ENCODE measurements at places on chromosomes 1 and 21.

DNA sequence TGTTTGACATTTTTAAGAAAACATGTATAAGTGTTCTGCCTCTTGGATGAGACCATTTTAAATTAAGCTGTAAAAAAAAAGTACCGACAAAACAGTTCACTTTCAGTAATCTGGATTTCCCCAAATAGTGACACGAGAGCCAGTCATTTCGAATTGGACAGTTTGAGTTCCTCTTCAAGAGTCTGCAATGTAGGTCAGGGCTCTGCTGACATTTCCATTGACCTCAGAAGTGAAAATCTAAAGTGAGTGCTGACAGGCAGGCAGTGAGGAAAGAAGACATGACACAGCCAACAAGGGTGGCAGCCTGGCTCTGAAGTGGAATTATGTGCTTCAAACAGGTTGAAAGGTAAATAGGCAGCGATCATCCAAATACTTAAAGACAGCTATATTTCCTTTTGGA is at the start of gene IL23R:
TSS of gene IL23R (plus strand) at position 259 of the 400 bp plus-strand sequence. CDS start 1,667 bp downstream, outside the sequence.
- no peak within 1 kb of the TSS for H3K4me3 ChIP-seq
- no peaks in the 10 kb centered on the region for H3K27me3 ChIP-seq
- H3K4me1 ChIP-seq: no peaks in the 10 kb centered on the region
- no peaks in the 10 kb centered on the region for H3K36me3 ChIP-seq

- DNase-seq: no peak
- no peaks in the 10 kb centered on the region for H3K27me3 ChIP-seq
- no peaks in the 10 kb centered on the region for H3K36me3 ChIP-seq
- peaks cover 12% of the 10 kb centered on the region for H3K4me1 ChIP-seq
- H3K27ac ChIP-seq: no peak overlapping the region
These were observed 36.2 kb downstream of the UBE2G2 start for GRCh38 chr21:44765231-44766013.

DNA sequence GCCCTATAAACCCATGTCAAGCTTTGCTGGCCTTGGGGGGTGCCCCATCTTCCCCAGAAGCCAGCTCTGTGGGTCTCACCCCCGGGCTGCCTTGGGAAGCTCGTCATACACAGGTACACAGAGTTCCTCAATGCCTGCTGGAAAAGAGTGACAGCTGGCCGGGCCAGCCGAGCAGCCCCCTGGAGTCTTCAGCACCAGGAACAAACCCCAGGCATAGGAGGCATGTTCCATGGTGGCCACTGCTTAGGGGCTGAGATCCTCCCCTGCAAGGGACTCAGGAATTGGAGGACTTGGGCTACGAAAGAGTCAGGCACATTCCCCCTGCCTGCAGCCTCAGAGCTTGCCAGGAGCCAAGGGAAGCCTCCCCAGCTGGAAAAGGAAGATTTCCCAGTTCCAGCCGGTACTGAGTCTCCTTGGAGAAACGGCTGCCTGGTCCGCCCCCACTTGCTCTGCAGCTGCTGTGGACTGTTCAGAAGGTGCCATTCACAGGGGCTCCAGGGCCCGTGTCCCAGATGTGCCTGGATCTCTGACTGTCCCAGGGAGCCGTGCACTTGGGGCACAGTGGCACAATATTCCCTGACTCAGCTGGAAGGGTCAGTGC is 89.5 kb downstream of the STUM start:
- H3K36me3 ChIP-seq: no peaks in the 10 kb centered on the region
- peak overlapping the region; percentile 65 for H3K27ac ChIP-seq
- H3K27me3 ChIP-seq: no peaks in the 10 kb centered on the region
- no peak overlapping the region for H3K4me3 ChIP-seq
- DNase-seq: no peak

- no peaks in the 10 kb centered on the region for H3K36me3 ChIP-seq
- peak overlapping the region; percentile 61 for H3K27ac ChIP-seq
- H3K4me3 ChIP-seq: no peak overlapping the region
- H3K27me3 ChIP-seq: no peaks in the 10 kb centered on the region
- peaks cover 57% of the 10 kb centered on the region for H3K4me1 ChIP-seq
- no peak for DNase-seq
These were observed 11.6 kb downstream of the PKP1 start for GRCh38 chr1:201294876-201295275.

- DNase-seq: no peak
- H3K4me1 ChIP-seq: no peaks in the 10 kb centered on the region
- H3K4me3 ChIP-seq: no peak overlapping the region
- no peaks in the 10 kb centered on the region for H3K36me3 ChIP-seq
These were observed 64.4 kb downstream of the SLC37A1 start for GRCh38 chr21:42578034-42578433.

DNA sequence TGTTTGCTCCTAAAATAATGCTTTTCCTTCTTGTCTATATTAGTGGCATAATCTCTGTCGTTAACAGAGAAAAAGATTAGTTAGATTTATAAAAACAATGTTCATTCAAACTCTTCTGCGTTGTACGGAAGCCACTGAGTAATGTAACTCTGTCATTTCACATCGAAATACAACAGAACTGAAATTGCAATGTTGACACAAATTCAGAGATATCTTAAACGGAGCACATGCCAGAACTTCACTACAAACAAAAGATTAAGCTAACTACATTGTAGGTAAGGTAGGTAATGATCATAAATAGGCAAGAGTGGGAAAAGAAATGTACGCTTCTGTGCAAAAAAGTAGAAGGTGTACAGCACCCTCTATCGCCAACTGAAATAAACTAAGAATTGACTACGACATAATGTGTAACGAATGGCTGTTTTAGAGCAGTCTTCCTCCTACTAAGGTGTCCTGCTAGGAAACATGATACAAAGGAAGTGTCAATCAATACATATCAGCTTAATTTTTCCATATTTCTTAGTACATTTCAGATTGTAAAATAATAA is 56.6 kb downstream of the PCNX2 start:
- no peak for DNase-seq
- H3K27ac ChIP-seq: no peak overlapping the region
- no peaks in the 10 kb centered on the region for H3K36me3 ChIP-seq
- no peaks in the 10 kb centered on the region for H3K27me3 ChIP-seq
- H3K4me3 ChIP-seq: no peak overlapping the region

- no peaks in the 10 kb centered on the region for H3K36me3 ChIP-seq
- H3K27me3 ChIP-seq: no peaks in the 10 kb centered on the region
- peak overlapping the region; percentile 91 for H3K27ac ChIP-seq
- DNase-seq: no peak
- H3K4me1 ChIP-seq: peaks cover 6% of the 10 kb centered on the region
These were observed 1.3 kb downstream of the JAM2 start for GRCh38 chr21:25640202-25640942.

DNA sequence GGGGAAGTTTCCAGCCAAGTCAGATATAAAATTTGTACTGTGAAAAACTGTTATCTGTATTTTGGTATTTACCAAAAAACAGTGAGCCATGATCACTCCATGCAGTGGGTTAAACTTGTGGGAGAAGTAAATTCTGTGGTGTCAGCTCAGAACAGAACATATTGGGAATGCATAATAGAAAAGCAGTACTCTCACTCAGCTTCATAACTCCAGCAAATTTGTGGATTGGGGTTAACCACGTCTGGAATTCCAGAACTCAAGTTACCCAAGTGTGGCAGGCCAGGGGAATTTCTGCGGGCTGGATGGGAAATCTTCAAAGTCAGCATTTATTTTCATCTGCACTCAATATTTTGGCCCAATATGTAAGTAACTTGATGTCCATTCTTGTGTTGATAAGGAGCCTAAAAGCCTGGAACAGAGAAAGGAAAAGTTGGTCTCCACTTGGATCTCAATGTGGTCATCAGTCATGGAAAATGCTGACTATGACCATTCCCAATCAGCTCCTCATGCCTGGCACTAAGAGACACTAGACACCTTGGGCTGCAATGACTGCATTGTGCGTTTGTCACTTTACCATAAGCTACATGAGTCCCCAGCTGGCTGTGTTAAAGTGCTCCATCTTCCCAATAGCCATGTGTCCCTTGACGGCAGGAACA is 39.1 kb upstream of the ENAH start:
- no peaks in the 10 kb centered on the region for H3K27me3 ChIP-seq
- no peak overlapping the region for H3K4me3 ChIP-seq
- H3K4me1 ChIP-seq: peaks cover 35% of the 10 kb centered on the region
- no peak overlapping the region for H3K27ac ChIP-seq
- no peak for DNase-seq

DNA sequence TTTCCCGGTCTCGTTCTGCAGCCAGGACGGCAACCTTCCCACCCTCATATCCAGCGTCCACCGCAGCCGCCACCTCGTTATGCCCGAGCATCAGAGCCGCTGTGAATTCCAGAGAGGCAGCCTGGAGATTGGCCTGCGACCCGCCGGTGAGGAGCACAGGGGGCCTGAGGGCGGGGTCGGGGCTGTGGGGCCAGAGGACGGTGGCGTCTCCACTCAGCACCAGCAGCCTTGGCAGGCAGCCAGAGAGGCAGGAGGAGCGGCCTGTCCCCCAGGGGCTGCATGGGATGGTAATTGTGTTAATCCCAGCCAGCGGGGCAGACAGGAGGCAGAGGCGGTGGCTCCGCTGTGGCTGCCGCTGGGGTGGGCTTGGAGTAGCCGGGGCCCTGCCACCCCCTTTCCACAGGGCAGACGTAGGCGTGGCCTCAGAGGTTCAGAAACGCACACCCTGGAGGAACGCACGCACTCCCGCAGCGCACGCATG is 12.1 kb downstream of the SAMD11 start:
- H3K36me3 ChIP-seq: no peaks in the 10 kb centered on the region
- H3K4me1 ChIP-seq: peaks cover 23% of the 10 kb centered on the region
- no peak overlapping the region for H3K4me3 ChIP-seq
- H3K27ac ChIP-seq: no peak overlapping the region

- DNase-seq: no peak
- H3K4me1 ChIP-seq: no peaks in the 10 kb centered on the region
- no peaks in the 10 kb centered on the region for H3K27me3 ChIP-seq
- no peak overlapping the region for H3K27ac ChIP-seq
- no peaks in the 10 kb centered on the region for H3K36me3 ChIP-seq
These were observed 14.1 kb downstream of the ZBTB18 start for GRCh38 chr1:244065063-244065793.

DNA sequence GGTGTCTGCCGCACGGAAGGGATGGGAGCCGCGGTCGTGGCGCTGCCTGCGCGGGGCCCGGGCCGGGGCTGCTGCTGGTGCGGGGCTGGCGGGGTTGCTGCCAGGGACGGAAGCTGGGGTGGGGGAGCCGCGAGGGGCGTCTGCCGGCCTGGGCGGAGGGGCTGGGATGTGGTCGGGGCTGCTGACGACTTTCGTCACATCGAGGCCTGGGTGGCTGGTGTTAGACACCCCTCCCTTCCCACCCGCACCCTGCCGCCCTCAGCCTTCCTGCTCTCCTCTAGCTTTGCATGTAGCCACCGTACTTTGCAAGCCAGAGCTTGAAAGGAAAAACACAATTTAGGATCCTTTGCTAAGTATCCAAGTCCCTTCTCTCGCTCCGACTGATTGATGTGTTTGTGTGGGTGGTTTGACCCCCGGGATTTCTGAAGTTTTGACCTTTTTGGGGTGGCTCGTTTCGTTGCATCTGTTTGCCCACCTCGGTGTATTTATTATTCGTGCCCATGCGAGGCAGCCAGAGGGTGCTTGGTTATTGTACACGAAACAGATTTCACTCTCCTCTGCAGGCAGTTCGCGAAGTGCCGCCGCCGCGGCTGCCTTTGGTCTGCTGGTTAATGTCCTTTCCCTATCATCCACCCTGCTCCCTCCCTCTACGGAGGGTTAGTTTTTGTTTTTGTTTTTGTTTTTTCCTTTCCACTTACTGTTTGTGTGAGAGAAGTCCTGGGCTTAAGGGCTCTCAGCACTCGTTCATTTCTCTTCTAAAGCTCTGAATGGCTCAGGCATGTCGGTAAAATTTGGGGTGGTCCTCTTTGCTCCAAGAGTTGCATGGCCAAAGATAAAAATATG is 868 bp downstream of the C1orf21 start:
- no peaks in the 10 kb centered on the region for H3K36me3 ChIP-seq
- H3K4me1 ChIP-seq: peaks cover 51% of the 10 kb centered on the region
- H3K27ac ChIP-seq: peak overlapping the region; percentile 95
- H3K27me3 ChIP-seq: no peaks in the 10 kb centered on the region

DNA sequence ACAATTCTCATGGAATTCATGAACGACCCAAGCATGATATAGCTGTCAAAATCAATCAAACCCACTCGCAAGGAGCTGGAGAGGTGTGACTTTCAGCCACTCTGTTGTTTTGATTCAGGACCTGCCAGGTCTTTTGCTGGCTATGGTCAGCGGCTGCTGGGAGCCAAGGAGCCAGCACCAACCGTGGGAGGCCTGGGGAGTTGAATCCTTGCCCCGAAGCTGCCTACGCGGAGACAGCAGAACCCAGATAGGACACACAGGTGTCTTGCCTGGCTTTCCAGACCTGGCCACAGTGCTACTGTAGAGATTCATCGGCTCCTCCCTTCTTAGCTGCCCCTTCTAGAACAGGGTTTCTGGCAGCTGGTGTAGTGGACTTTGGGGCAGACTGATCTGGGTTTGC is 42.7 kb downstream of the ZSCAN20 start:
- no peak overlapping the region for H3K27ac ChIP-seq
- no peak overlapping the region for H3K4me3 ChIP-seq
- no peaks in the 10 kb centered on the region for H3K4me1 ChIP-seq
- no peaks in the 10 kb centered on the region for H3K36me3 ChIP-seq
- no peak for DNase-seq

DNA sequence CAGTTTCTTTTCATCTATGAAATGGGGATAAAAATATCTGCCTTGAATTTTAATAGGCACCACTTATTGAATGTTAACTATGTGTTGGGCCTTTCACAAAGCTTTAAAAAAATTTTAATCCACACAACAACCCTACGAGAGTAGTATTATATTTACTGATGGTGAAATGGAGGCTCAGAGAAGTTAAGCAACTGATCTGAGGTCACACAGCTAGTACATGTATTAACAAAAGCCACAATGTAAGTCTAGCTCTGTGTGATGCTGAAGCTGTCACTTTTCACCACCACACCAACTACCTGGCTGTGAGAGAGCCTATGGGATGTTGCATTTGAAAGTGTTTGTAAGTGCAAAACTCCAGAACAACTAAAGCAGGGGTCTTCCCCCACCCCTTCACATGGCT is 44.1 kb downstream of the LRRN2 start:
- no peaks in the 10 kb centered on the region for H3K36me3 ChIP-seq
- H3K27me3 ChIP-seq: no peaks in the 10 kb centered on the region
- peaks cover 13% of the 10 kb centered on the region for H3K4me1 ChIP-seq
- DNase-seq: no peak
- H3K27ac ChIP-seq: no peak overlapping the region

GRCh38 chr1:12711536-12711935 is 4.4 kb upstream of the AADACL3 start:
- no peak overlapping the region for H3K27ac ChIP-seq
- H3K4me3 ChIP-seq: no peak overlapping the region
- no peaks in the 10 kb centered on the region for H3K36me3 ChIP-seq
- DNase-seq: no peak

GRCh38 chr1:76084029-76084627 is 9.6 kb downstream of the ST6GALNAC3 start:
- no peaks in the 10 kb centered on the region for H3K27me3 ChIP-seq
- no peaks in the 10 kb centered on the region for H3K36me3 ChIP-seq
- H3K4me1 ChIP-seq: no peaks in the 10 kb centered on the region

GRCh38 chr1:175268720-175269119 is 76.1 kb upstream of the KIAA0040 start:
- no peaks in the 10 kb centered on the region for H3K36me3 ChIP-seq
- peaks cover 12% of the 10 kb centered on the region for H3K4me1 ChIP-seq
- no peaks in the 10 kb centered on the region for H3K27me3 ChIP-seq

GRCh38 chr1:240492832-240493440 is 119.0 kb downstream of the GREM2 start:
- no peaks in the 10 kb centered on the region for H3K27me3 ChIP-seq
- no peak for DNase-seq
- no peaks in the 10 kb centered on the region for H3K36me3 ChIP-seq
- H3K27ac ChIP-seq: no peak overlapping the region

- H3K4me3 ChIP-seq: no peak overlapping the region
- H3K36me3 ChIP-seq: no peaks in the 10 kb centered on the region
- peaks cover 22% of the 10 kb centered on the region for H3K4me1 ChIP-seq
- no peak overlapping the region for H3K27ac ChIP-seq
- H3K27me3 ChIP-seq: no peaks in the 10 kb centered on the region
- no peak for DNase-seq
These were observed 25.4 kb downstream of the FBXO42 start for GRCh38 chr1:16326833-16327404.

All from vagina (tissue), 2 donors.